KBM-7 (cell line): ENCODE measurements at places on chromosomes 12 and 14.

DNA sequence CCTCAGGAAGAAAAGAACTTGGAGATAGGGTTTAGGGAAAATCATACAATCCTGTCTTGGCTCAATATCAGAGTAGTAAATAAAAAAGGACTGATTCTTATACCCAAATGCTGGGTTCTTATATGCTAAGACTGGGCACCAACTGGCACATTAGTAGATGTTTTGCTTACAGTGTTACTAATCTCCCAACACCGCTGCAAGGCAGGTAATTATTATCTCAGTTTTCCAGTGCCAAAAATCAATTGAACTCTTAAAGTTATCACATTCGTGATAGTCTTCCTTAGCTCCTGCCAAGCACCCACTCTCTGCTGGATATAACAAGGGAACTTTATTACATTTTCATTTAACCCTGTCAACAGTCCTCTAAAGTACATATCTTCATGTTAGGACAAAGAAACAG lies 25.0 kb upstream of the HIGD1C start:
- DNase-seq = no peak

- no peak for DNase-seq
These were observed 68.9 kb downstream of the SPPL3 start for GRCh38 chr12:120835304-120835612.

DNA sequence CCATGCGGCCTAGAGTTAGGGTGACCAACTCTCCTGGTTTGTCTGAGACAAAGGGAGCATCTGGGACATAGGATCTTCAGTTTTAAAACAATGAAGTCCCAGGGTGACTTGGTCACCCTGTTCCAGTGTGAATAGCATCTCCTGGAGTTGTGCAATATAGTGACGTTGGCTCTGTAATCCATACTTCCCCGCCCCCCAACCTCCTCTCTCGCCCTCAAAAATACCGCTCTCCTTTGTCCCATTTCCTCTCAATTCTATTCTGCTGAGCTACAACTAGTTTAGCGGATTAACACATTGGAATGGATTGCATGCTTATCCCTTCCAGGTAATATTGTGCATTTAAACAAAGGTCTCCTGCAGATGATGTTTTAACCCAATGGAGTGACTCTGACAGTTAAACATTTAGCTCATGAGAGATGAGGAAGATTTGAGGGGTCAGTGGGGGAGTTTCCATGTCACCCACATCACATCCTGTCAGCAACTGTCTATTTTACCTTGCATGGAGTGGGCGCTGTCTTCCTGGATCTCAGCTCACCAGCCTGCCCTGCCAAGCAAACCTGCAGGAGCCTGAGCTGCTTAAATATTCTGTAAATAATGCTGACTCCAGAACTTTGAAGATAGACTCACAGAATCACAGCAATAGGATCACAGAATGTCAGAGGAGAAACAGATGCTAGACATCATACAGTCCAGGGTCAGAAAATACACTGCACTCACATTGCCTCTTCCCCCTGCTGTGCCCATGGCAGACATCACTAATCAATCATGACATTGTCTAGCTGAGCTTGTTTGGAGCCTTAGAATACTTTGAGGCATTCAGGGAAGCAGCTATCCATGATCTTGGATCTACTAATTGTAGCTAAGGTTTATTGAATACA lies 43.0 kb downstream of the MAP1LC3B2 start:
- DNase-seq = peak; percentile 70

- DNase-seq = no peak
These were observed 65.4 kb downstream of the DACT1 start for GRCh38 chr14:58703161-58703506.

GRCh38 chr12:128381541-128381940 lies 114.6 kb downstream of the TMEM132C start:
- no peak for DNase-seq

DNA sequence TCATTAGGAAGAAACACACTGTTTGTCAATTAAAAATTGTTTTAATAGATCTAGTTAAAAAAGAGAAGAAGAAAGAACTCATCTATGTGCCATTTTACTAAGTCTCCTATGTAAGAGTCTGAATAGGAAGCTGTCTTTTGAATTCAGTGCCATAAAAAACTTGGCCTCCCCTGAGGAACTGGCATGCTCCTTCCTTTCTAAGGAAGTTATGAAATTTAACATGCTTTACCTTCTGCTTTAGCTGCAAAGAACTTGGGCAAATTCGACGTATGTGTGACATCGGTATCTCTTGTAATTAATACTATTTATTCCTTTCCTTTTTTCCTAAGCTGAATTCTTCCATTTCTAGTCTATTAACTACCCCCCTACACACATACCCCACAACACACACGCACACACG lies 12.5 kb downstream of the TM7SF3 start:
- DNase-seq = peak; percentile 54

DNA sequence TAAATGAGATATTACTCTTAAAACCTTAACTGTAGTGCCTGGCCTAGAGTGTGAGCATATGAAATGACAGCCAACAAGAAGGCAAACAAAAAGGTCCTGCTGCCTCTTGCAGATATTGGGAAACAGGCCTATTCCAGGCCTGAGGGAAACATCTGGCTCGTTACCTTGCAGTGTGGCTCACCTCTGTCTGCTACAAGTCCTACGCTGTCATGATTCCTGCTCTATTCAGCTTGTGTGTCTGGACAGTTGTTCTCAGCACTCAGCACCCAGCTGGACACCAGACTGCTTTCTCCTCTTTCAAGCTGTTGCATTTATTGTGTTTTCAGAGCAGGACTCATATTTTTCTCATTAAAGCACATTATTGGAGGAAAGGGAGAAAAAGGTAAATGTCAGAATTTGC lies 113.5 kb downstream of the TMTC2 start:
- no peak for DNase-seq

DNA sequence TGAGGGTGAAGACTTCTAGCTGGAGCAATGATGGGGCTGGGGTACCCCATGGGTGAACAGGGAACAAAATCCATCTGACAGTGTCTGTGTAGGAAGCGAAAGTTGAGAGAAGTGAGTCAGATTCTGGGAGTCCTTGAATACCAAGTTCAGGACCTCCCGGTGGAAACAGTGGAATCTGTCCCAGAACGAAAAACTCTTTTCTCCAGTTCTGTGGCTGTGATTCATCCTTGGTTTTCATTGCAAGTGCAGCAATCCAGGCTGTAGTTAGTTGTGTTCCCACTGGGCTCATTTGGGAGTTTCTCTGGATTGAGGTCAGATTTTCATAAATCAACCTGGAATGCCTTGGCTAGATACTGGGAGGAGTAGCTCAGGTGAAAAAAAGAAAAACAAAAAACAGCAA lies 120.7 kb downstream of the C12orf75 start:
- no peak for DNase-seq

- DNase-seq = no peak
These were observed 18.9 kb downstream of the FAR2 start for GRCh38 chr12:29167988-29168387.

DNA sequence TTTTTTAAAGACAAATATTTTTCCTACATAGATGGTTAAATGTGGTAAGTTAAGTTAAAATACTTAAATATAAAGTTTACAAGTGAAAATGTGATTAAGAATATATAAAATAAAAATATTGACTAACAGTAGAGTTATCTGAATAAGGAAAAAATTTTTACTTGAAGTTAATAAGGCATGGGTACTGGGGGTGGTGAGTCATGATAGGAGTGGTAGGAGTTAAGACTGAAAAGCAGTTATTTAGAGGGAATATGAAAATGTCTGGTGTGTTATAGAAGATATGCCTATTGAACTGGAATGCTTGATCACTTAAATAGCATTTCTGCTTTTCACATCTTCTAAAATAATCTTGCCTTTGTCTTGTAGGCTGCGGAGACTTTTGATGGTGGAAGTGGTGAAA lies 68.7 kb downstream of the CCDC91 start:
- no peak for DNase-seq

DNA sequence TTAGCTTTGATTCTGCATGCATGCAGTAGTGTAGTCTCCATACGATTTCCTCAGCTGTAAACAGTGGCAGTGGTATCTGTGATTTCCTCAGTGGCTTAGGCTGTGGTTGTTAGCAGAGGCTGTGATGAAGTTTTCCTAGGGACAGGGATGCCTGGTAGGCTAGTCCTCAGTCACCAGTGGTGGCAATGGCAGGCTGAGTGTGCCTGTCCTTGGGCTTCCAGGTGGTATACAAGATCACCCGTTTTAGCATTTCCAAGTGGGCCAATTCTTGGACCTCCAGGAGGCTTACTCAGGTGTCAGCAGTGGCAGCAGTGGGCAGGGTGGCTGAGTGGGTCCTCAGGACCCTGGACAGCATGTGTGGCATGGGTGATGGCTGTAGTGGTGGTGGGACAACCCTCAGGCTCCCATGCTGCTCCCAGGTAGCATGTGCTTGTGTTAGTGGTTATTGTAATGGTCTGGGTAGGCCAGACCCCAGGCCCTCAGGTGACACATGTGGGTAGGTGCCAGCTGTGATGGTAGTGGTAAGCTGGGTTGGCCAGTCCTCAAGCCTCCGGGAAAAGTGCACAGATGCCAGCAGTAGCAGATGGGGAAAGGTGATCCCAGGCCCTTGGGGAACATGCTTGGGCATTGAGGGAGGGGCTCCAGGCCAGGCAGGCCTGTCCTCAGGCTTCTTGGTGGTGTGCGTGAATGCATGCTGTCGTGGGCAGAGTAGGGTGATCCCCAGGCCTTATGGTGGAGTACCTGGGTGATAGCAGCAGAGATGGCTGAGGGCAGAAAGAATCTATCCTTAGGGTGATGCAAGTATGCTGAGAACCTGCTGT lies 146.5 kb downstream of the PAPOLA start:
- no peak for DNase-seq

- DNase-seq = no peak
These were observed 104.7 kb downstream of the PRKCH start for GRCh38 chr14:61426048-61426447.

- peak; percentile 68 for DNase-seq
These were observed 16.9 kb downstream of the PDE6H start for GRCh38 chr12:14989790-14990189.

DNA sequence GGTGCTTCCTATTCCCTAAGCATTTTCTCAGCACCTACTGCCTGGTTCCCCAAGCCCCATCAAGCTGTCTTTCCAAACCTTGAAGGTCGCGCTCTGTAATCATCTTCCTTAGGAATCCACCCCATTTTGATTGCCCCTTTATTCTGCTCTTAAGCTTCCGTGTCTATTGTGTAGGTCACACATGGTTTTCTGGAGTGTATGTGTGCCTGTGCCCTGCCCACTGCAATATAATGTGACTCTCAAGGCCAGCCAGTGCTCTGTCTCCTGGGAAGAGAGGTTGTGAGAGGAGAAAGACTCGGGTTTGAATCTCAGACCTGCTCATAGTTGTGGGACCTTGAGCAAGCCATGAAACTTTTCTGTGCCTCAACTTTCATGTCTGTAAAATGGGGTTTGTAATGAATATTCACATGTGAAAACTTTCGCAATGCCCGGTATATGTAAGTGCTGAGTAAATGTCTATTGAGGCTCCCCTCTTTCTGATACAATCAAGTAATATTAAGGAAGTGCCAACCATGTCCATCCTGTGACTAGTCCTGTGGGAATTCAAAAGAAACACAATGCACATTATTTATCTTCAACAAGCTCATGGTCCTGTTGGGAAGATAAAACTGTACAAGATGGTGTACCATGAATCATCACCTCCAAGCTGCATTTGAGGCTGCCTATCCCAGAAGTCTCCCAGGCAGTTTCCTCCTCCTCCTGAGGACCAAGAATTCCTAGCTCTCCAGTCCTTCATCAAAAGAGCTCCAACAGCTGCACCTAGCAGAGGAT lies 774 bp upstream of the KRT75 start:
- no peak for DNase-seq

DNA sequence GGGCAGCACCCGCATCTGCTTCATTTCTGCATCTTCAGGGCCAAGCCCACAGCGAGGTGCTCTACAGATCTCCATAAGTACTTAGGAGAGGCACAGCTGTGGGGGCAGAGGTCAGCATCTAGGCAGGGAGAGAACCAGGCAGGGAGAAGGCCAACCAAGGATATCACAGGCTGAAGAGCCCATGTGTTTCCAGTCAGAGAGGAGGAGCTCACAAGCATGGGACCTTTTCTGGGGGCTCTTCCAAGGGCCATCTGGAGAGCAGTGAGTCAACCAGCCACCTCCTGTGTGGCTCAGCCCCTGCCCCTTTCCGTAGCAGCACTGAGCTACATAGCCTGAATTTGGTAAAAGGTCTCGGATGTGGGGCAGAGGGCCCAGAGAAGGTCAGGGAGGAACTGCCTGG lies 78.5 kb downstream of the ARL6IP4 start:
- no peak for DNase-seq

DNA sequence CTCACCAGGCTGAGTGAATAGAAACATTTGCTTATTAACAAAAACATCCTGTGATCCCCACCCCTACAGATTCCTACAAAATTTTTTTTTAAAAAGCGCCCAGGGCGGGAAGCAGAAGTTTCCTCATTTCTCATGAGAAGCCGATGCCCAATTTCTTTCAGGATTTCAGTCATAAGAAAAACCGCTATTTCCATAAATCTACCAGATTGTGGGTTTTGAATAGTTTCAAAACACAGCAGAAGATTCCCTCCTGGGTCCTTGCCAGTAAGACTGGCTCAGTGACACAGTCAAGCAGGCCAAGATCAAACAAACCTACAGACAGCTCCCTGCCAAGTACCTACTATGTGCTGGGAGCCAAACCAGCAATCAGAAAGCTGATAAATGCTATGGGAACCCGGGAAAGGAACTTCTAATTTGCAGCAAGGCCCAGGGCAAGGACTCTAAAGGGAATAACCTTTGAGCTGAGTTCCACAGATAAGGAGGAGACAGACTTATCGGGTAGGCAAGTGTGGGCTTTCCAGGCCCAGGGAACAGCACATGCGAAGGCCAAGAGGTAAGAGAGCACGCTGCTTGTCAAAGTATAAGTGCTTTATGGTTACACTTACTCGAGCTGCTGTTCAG lies 68.7 kb downstream of the CCDC88C start:
- DNase-seq = no peak

DNA sequence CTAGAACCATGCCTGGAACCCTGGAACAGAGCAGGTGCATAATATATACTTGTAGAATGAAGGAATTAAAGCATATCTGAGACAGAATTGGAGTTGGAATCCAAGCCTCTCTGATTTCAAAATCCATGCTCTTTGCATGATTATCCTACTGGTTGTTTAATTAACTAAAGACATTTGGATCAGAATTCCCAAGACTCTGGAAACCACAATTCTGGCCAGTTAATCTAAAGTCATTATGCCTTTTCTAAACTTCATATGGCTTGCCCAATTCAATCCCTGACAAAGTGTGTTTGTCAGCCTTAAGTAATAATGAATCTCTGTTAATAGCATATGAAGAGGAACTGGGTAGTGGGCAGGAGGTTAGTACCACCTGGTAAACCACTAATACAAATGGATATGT lies 422.6 kb downstream of the ATP23 start:
- no peak for DNase-seq

- no peak for DNase-seq
These were observed at the start of gene TMEM30B for GRCh38 chr14:61281186-61281947. Gene TMEM30B (minus strand): TSS chr14:61281338. CDS start chr14:61281147, 191 bp downstream.

GRCh38 chr12:70966996-70967790 lies 46.7 kb upstream of the PTPRR start:
- no peak for DNase-seq

GRCh38 chr14:71247106-71247505 lies 339.8 kb downstream of the PCNX1 start:
- no peak for DNase-seq
